ENCODE measurements at places on chromosomes 1 and 21.

DNA sequence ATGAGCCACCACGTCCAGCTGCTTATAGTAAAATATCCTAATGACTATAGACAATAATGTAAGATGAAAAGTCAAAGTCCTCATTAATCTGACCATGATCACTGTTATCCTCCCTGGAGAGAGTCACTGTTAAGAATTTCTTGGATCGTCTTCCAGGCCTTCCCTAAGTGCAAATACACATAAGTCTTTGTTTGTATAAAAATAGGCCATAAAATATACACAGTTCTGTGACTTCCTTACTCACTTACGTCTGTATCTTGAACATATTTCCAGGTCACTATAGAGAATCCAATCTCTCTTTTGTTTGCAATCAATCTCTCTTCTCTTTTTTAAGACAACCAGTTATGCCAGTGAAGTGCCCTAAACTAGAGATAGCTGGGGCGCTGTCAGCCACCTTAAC lies 89.1 kb upstream of the LYST start:
- no peak for DNase-seq
- H3K27me3 ChIP-seq: no peaks in the 10 kb centered on the region
- H3K4me3 ChIP-seq: no peak overlapping the region
- no peak overlapping the region for H3K27ac ChIP-seq
- no peaks in the 10 kb centered on the region for H3K36me3 ChIP-seq

DNA sequence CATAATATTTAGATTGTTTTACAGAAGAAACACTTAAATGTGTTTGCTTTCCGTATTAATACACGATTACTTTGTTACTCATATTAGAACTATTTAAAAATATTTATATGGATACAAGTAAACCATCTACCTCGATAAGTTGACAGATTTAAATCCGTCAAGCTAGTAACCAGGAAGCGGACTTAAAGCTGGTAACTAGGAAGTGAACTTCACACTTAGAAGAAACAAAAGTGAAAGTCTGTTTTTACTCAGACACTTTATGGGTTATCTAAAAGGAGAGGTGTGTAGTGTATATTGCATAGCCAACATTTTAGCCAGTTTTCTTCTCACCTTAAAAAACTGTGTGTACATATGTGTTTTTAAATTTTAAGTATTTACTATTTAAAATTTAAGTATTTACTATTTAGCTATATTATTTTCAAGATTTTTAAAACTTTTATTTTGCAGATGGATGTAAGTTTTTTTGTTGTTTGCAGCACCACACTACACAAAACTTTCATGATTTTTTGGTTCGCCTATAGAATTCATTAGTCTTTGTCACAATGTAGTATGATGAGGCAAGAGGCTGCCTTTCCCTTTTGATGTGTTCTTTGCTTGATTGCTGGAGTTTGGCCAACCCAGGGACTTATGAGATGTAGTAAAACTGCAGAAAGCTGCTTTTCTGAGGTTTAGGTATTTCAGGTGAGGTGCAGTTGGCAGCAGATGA lies 2.7 kb downstream of the USP25 start:
- no peak overlapping the region for H3K27ac ChIP-seq
- no peaks in the 10 kb centered on the region for H3K27me3 ChIP-seq
- no peak for DNase-seq
- no peaks in the 10 kb centered on the region for H3K4me1 ChIP-seq

- no peaks in the 10 kb centered on the region for H3K4me1 ChIP-seq
- no peaks in the 10 kb centered on the region for H3K36me3 ChIP-seq
- no peak overlapping the region for H3K4me3 ChIP-seq
- DNase-seq: no peak
- H3K27ac ChIP-seq: no peak overlapping the region
Measured at GRCh38 chr1:150881331-150882070, 5.1 kb upstream of the ARNT start.

- H3K27me3 ChIP-seq: no peaks in the 10 kb centered on the region
- H3K36me3 ChIP-seq: peaks cover 43% of the 10 kb centered on the region
- DNase-seq: no peak
- no peaks in the 10 kb centered on the region for H3K4me1 ChIP-seq
Measured at GRCh38 chr1:40266786-40267535, 8.9 kb downstream of the ZMPSTE24 start.

DNA sequence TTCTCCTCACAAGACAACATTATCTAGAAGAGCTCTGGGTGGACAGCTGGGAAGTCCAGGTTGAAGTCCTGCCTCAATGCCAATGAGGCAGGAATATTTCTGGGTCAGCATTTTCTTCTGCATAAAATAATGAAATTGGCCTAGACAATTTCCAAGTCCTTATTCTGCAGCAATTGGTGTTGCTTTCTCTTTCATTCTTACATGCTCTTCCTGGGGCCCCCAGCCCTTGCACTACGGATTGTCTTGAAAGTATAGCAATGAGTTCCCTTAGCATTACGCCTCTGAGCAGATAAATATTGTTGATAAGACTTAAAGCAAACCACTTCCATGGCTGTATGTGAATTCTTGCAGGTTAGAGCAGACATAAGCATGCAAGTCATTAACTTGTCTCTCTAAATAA lies 188.5 kb downstream of the TGFBR3 start:
- H3K27me3 ChIP-seq: no peaks in the 10 kb centered on the region
- DNase-seq: no peak
- peaks cover 27% of the 10 kb centered on the region for H3K4me1 ChIP-seq
- H3K4me3 ChIP-seq: no peak overlapping the region
- H3K27ac ChIP-seq: peak overlapping the region; percentile 30

DNA sequence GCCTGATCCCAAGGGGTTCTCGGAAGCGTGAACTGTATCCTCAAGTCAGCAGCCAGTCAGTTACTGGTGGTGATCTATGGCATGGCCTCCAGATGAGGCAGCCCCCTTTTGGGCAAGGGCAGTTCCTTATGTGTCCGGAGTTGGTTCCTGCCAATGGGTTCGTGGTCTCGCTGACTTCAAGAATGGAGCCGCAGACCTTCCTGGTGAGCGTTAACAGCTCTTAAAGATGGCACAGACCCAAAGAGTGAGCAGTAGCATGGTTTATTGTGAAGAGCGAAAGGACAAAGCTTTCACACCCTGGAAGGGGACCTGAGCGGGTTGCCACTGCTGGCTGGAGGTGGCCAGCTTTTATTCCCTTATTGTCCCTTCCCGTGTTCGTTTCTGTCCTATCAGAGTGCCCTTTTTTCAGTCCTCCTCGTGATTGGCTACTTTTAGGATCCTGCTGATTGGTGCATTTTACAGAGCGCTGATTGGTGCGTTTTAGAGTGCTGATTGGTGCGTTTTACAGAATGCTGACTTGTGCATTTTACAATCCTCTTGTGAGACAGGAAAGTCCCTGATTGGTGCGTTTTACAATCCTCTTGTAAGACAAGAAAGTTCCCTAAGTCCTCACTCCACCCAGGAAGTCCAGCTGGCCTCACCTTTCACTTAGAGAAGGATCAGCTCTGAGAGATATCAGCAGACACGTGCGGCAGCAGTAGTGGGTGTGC lies 8.9 kb upstream of the IL10RB start:
- DNase-seq: no peak
- no peaks in the 10 kb centered on the region for H3K27me3 ChIP-seq
- no peak overlapping the region for H3K4me3 ChIP-seq
- H3K36me3 ChIP-seq: peaks cover 60% of the 10 kb centered on the region

GRCh38 chr1:159867664-159868026 lies 5.2 kb upstream of the VSIG8 start:
- H3K4me3 ChIP-seq: no peak overlapping the region
- DNase-seq: no peak
- no peaks in the 10 kb centered on the region for H3K27me3 ChIP-seq
- no peaks in the 10 kb centered on the region for H3K36me3 ChIP-seq
- no peak overlapping the region for H3K27ac ChIP-seq

GRCh38 chr1:18812453-18812939 lies 47.0 kb downstream of the TAS1R2 start:
- no peak for DNase-seq
- no peaks in the 10 kb centered on the region for H3K27me3 ChIP-seq
- no peaks in the 10 kb centered on the region for H3K36me3 ChIP-seq
- no peak overlapping the region for H3K4me3 ChIP-seq
- no peak overlapping the region for H3K27ac ChIP-seq

GRCh38 chr1:209601809-209602657 lies 18.5 kb downstream of the CAMK1G start:
- H3K27me3 ChIP-seq: no peaks in the 10 kb centered on the region
- H3K4me1 ChIP-seq: no peaks in the 10 kb centered on the region
- no peak for DNase-seq
- no peak overlapping the region for H3K27ac ChIP-seq
- H3K4me3 ChIP-seq: no peak overlapping the region

GRCh38 chr1:35885961-35886558 lies 3.1 kb downstream of the AGO1 start:
- H3K36me3 ChIP-seq: peaks cover 7% of the 10 kb centered on the region
- H3K4me1 ChIP-seq: peaks cover 20% of the 10 kb centered on the region
- H3K27me3 ChIP-seq: no peaks in the 10 kb centered on the region
- no peak overlapping the region for H3K4me3 ChIP-seq

DNA sequence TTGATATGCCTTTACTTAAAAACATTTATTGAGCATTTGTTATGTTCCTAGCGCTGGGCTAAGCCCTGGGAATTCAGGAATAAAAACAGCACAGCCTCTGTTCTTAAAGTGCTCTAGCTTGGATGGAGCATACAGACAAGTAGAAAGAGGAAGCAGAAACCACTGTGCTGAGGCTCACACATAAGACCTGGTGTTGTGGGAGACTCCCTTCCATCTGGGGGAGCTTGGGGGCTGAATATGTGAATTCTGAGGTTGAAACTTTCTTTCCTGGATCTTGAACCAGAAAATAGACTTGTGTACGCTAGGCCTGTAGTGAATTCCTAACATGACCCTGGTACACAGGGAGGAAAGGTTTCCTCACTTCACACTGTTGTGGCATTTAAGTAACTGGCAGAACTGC lies 209.9 kb downstream of the ZNF326 start:
- H3K27ac ChIP-seq: no peak overlapping the region
- no peak overlapping the region for H3K4me3 ChIP-seq
- no peaks in the 10 kb centered on the region for H3K27me3 ChIP-seq
- no peak for DNase-seq
- no peaks in the 10 kb centered on the region for H3K4me1 ChIP-seq

DNA sequence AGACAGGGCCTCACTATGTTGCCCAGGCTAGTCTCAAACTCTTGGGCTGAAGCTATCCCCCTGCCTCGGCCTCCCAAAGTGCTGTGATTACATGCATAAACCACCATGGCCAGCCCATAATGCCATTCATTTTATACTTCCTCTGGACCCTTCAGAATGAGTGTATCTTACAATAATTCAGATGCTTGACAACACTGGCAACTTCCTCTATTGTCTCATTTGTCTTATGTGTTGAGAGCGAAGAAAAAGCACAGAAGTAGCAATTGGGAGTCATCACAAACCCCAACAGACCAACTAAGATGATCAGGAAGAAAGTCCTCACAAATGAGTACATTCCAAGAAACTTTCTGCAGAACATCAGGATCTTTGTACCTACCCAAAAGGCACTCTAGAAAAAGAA lies 191.9 kb downstream of the RERE start:
- H3K4me3 ChIP-seq: no peak overlapping the region
- peaks cover 6% of the 10 kb centered on the region for H3K4me1 ChIP-seq
- no peaks in the 10 kb centered on the region for H3K27me3 ChIP-seq
- H3K27ac ChIP-seq: no peak overlapping the region

DNA sequence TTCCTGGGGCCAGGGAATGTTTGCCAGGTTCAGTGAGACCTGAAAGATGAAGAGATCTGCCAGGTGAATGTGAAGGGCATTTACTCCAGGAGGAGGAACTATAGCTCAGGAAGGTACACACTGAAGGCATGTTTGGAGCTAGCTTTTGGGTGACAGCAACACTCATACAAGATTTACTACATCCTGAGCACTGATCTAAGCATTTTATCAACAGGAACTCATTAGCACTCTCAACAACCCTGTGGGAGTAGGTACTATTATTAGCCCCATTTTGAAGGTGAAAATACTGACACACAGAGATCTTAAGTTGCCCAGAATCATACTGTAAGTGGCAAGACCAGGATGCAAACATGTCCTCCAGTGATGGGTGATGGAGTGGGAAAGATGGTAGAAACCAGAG lies 6.7 kb downstream of the GADD45A start:
- H3K36me3 ChIP-seq: peaks cover 27% of the 10 kb centered on the region
- peak overlapping the region; percentile 14 for H3K27ac ChIP-seq
- H3K27me3 ChIP-seq: no peaks in the 10 kb centered on the region
- H3K4me1 ChIP-seq: peaks cover 10% of the 10 kb centered on the region
- no peak overlapping the region for H3K4me3 ChIP-seq

DNA sequence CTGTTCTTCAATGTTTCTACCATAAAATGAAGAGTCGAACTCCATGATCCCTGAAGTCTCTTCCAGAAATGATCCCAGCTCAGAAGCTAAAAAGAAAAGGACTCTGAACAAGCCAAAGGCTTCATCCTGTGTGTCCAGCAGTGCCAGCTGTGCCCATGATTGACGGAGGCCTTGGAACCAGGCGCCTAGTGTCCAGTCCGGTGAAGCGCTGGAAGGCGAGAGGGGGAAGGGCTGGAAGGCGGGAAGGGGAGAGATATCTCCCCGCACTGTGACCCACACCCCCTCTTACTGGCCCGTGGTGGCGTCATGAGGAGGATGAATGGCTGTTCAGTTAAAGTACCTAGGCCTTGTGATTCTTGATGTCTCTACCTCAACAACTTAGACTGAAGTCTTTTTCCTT lies 10.4 kb upstream of the PLEKHA6 start:
- no peaks in the 10 kb centered on the region for H3K36me3 ChIP-seq
- no peak overlapping the region for H3K27ac ChIP-seq
- H3K4me1 ChIP-seq: no peaks in the 10 kb centered on the region
- H3K27me3 ChIP-seq: no peaks in the 10 kb centered on the region
- DNase-seq: no peak

DNA sequence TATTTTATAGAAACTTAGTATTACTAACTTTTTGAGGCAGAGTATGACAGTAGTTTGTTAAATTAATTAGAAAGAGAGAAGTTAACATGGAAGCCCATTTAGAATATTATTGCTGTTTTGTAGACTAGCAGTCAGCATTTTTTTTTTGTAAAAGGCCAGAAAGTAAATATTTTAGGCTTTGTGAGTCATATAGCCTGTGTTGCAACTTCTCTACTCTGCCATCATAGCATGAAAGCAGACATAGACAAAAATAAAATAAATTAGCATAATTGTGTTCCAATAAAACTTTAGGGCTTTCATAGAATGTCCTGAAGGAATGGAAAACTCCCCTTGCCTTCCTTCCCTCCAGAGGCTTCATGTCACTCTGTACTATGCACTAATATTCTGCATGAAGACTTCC lies 12.3 kb upstream of the RGS4 start:
- H3K4me3 ChIP-seq: no peak overlapping the region
- no peak for DNase-seq
- H3K36me3 ChIP-seq: no peaks in the 10 kb centered on the region
- H3K4me1 ChIP-seq: no peaks in the 10 kb centered on the region
- H3K27me3 ChIP-seq: no peaks in the 10 kb centered on the region
- H3K27ac ChIP-seq: no peak overlapping the region

- no peaks in the 10 kb centered on the region for H3K27me3 ChIP-seq
- H3K4me3 ChIP-seq: peak overlapping the region; percentile 89
- H3K27ac ChIP-seq: peak overlapping the region; percentile 98
- H3K36me3 ChIP-seq: no peaks in the 10 kb centered on the region
Measured at GRCh38 chr1:9295884-9296283, 3.2 kb downstream of the SPSB1 start.

GRCh38 chr1:178612261-178612660 lies 99.4 kb downstream of the TEX35 start:
- no peak overlapping the region for H3K4me3 ChIP-seq
- no peaks in the 10 kb centered on the region for H3K27me3 ChIP-seq
- DNase-seq: no peak
- H3K36me3 ChIP-seq: no peaks in the 10 kb centered on the region
- H3K4me1 ChIP-seq: no peaks in the 10 kb centered on the region

- H3K27me3 ChIP-seq: no peaks in the 10 kb centered on the region
- no peaks in the 10 kb centered on the region for H3K36me3 ChIP-seq
- peak overlapping the region; percentile 9 for H3K27ac ChIP-seq
- H3K4me1 ChIP-seq: no peaks in the 10 kb centered on the region
- DNase-seq: no peak
Measured at GRCh38 chr1:116503546-116504307, 67.1 kb downstream of the CD58 start.
